ENCODE measurements at places on chromosomes 3 and 15. TPM values are rescaled to one million over a fixed set of nuclear protein-coding genes. Genes with fewer than 3 reads are reported as not detected.

The TLNRD1 gene
- 11.4 TPM for total RNA-seq

The DNAH1 gene
- total RNA-seq = 13.1 TPM

The MCF2L2 gene
- total RNA-seq = 0.53 TPM

The CAMP gene
- total RNA-seq = 12.1 TPM

The FEZF2 gene
- total RNA-seq = not detected

The ST8SIA2 gene
- total RNA-seq = 4.4 TPM

The OTOL1 gene
- not detected for total RNA-seq

The AQP9 gene
- 3.2 TPM for total RNA-seq

The GOLGA6L25 gene
- not detected for total RNA-seq

The SLC28A1 gene
- total RNA-seq = 6.6 TPM

The NUSAP1 gene
- 89.6 TPM for total RNA-seq

The CALML4 gene
- 15.3 TPM for total RNA-seq

The FGD5 gene
- total RNA-seq = 35.8 TPM

The CAPN3 gene
- total RNA-seq = 121 TPM

The CCDC9B gene
- 6.3 TPM for total RNA-seq

The SLC12A1 gene
- 578 TPM for total RNA-seq

The GRAMD1C gene
- total RNA-seq = 29.0 TPM

The ROBO2 gene
- 61.7 TPM for total RNA-seq

The PLA2G4D gene
- not detected for total RNA-seq

The MAGEF1 gene
- total RNA-seq = 59.7 TPM

The SPCS1 gene
- 57.9 TPM for total RNA-seq

The NANOGP8 gene
- 1.7 TPM for total RNA-seq

The AMT gene
- total RNA-seq = 25.1 TPM

The TMIE gene
- 0.64 TPM for total RNA-seq

The ITPKA gene
- 0.47 TPM for total RNA-seq

The CD96 gene
- total RNA-seq = 2.6 TPM

The FBXO40 gene
- total RNA-seq = 1.5 TPM

The ITIH1 gene
- 0.41 TPM for total RNA-seq

The THAP10 gene
- 2.8 TPM for total RNA-seq

The ATP10A gene
- total RNA-seq = 5.1 TPM

The TM2D3 gene
- total RNA-seq = 75.9 TPM

The GOLGA6L4 gene
- total RNA-seq = 3.0 TPM

The NR1I2 gene
- 0.47 TPM for total RNA-seq

The EFCAB12 gene
- 2.3 TPM for total RNA-seq

The CLEC3B gene
- 64.5 TPM for total RNA-seq

The BCHE gene
- total RNA-seq = 10.3 TPM

The KLHL40 gene
- total RNA-seq = 38.8 TPM

The CLDN11 gene
- total RNA-seq = 267 TPM

The TRIM71 gene
- 6.9 TPM for total RNA-seq

The CHRFAM7A gene
- total RNA-seq = 5.0 TPM

The SCN11A gene
- 1.5 TPM for total RNA-seq

The ANAPC13 gene
- 39.6 TPM for total RNA-seq

The GHSR gene
- total RNA-seq = not detected

The RYR3 gene
- 10.8 TPM for total RNA-seq

The HTD2 gene
- total RNA-seq = 14.8 TPM

The ANKUB1 gene
- total RNA-seq = not detected

The TMEM158 gene
- total RNA-seq = 8.2 TPM

The SRGAP3 gene
- total RNA-seq = 30.8 TPM

The NIPA2 gene
- total RNA-seq = 48.5 TPM

The ZMAT3 gene
- 8.8 TPM for total RNA-seq

The ZBTB47 gene
- total RNA-seq = 23.4 TPM

The FRG2C gene
- total RNA-seq = not detected

The HSPBAP1 gene
- 8.5 TPM for total RNA-seq

The CLDN16 gene
- total RNA-seq = 73.5 TPM

Measured in metanephros (tissue), 2 donors.